Liver (tissue), 10 donors: ENCODE measurements at places on chromosomes 6 and 20. TPM values are rescaled to one million over a fixed set of nuclear protein-coding genes. Genes with fewer than 3 reads are reported as not detected.

PNPLA1 gene
- total RNA-seq = 0.08 TPM

EDN1 gene
- 0.84 TPM for total RNA-seq

AGPAT4 gene
- total RNA-seq = 17.5 TPM

PRDM13 gene
- not detected for total RNA-seq

CRISP2 gene
- 0.28 TPM for total RNA-seq

SLCO4A1 gene
- 3.5 TPM for total RNA-seq

IL17F gene
- not detected for total RNA-seq

C20orf141 gene
- total RNA-seq = not detected

WFDC10B gene
- not detected for total RNA-seq

SIRPG gene
- total RNA-seq = not detected

ENPP3 gene
- 6.1 TPM for total RNA-seq

BPI gene
- 10.3 TPM for total RNA-seq

MRPL14 gene
- 34.6 TPM for total RNA-seq

PRSS16 gene
- 0.42 TPM for total RNA-seq

TMEM217 gene
- 3.2 TPM for total RNA-seq
